Activated CD8-positive, alpha-beta memory T cell treated with anti-CD3 and anti-CD28 coated beads, Interleukin-2, amount 10 ng/mL, durations not matched to agents 7 days and 5 days (primary cell): ENCODE measurements at places on chromosomes 4 and X. TPM values are rescaled to one million over a fixed set of nuclear protein-coding genes. Genes with fewer than 3 reads are reported as not detected.

DNA sequence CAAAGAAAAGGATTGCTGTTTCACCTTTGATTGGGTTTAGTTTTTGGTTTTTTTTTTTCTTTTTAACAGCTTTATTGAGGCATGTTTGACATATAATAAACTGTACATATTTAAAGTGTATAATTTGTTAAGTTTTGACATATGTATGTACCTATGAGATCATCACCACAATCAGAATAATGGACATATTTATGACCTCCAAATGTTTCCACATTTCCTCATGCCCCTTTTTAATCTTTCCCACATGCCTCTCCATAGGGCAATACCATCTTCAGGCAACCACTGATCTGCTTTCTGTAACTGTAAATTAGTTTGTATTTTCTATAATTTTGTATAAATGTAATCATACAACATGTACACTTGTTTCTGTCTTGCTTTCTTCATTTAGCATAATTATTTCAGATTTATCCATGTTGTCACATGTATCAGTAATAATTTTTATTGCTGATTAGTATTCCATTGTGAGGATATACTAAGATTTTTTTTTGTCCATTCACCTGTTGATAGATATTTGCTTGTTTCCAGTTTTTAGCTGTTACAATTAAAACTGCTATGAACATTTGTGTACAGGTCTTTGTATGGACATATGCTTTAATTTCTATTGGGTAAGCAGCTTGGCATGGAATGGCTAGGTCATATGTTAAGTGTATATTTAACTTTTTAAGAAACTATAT is 33.5 kb downstream of the PTPN13 start:
- no peak for DNase-seq

- peak; percentile 52 for DNase-seq
These were observed at the start of gene KLF8 for GRCh38 chrX:56232221-56233082. TSS of gene KLF8 (plus strand) at chrX:56232356. CDS start at chrX:56233335, 979 bp downstream.

GRCh38 chr4:42605264-42605663 is 51.6 kb downstream of the ATP8A1 start:
- DNase-seq: no peak

GRCh38 chr4:182878633-182879495 is 38.3 kb downstream of the DCTD start:
- no peak for DNase-seq

DNA sequence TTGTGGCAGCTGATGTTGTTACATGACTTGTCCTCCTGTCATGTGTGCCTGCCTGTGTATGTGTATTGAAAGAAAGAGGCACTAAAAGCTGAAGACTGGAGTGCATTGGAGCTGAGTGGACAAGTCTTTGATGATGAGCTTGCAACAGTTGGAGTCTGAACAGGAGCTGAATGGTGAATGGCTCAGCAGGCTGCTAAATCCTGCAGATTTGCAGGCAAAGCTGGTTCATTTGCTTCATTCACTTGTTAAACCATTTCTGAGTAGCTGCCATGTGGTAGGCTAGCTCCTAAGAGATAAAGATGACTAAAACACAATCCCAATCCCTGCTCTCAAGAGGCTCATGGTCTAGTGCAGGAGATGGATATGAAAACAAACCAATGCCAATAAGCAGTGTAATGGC is 217.3 kb downstream of the CHRDL1 start:
- DNase-seq: no peak

DNA sequence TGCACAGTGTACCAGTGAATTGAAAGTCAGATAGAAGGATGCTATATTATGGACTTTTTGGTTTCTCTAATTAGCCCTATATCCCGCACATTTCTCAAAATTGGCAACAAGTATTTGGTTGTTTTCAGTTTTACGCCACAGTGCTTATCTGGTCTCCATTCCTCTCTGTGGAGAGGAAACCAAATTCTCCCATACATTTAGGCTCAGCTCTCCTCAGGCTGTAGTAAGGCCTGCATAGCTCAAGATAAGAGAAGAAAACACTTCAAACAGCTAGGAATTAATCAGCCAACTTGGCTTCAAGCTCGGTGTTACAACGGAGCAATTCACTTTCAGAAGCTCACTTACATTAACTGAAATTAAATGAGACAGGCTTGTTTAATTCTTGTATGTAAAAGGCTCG is 263.2 kb downstream of the PDHA2 start:
- DNase-seq: no peak

DNA sequence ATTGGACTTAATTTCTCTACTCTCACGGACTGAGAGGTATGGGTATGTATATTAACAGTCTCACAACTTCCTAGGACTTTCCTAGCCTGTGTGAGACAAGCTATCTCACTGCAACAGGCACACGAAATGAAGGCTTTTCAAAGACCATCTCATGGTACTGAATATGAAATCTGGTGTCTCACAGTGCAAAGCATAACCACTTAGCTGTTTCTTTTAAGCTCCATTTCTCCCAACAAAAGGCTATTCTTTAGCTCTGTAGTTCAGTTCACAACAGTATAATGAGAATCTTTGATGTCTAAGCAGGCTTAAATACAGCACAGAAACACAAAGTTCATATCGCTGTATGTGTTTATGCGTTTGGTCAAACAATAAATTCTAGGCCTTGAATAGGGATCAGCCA is 116.2 kb upstream of the PCDH18 start:
- no peak for DNase-seq

The HERC5 gene
- total RNA-seq: 118 TPM

GRCh38 chr4:177611974-177612664 is 169.9 kb upstream of the AGA start:
- DNase-seq: no peak

DNA sequence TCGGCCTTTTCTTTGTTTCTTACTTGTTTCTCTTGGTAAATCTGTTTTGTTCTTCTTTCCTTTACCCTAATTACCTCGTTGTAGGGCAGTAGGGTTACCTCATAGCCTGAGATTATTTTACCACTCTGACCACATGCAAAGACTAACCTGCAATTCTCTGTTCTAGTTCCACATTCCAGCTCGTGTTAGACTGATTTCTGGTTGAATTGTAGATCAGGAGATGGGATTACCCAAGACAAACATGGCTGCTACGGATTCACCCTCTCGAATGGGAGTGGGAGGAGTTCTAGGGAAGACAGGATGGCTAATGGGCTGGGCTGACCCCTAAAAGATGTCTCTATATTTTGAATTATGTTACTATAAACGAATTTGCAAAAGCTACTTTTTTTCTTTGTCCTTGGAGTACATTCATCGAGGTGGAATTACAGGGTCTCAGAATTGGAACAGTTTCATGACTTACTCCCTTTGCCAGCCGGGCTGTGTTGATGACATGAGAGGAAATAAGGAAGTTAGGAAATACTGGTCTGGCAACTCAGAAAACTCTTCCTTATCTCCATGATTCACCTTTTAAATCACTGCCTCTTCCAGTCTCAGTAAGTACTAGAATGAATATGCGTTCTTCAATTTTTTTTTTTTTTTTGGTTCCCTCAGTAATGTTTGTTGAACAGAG is 36.7 kb upstream of the FBXW7 start:
- DNase-seq: no peak

GRCh38 chr4:155505321-155505720 is 128.6 kb upstream of the MAP9 start:
- no peak for DNase-seq

The WNK3 gene
- total RNA-seq: 0.03 TPM

The IBSP gene
- not detected for total RNA-seq

DNA sequence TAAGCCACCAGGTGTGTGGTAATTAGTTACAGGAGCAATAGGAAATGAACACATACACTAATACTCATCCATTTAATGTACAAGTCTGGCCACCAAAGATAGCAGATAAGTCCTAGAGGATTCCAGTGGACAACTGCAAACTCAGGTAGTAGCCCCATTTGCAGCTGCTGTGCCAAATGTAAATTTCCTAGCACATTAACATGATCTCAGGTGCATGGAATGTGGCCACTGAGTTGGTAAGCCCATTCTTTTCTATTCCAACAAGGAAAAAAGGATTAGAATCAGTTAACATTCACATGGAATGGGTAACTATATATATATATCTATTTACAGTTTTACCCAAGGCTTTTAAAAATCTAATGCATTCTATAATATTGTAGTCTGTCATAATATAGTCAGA is 23.3 kb upstream of the FRAS1 start:
- no peak for DNase-seq

The DUSP21 gene
- not detected for total RNA-seq

DNA sequence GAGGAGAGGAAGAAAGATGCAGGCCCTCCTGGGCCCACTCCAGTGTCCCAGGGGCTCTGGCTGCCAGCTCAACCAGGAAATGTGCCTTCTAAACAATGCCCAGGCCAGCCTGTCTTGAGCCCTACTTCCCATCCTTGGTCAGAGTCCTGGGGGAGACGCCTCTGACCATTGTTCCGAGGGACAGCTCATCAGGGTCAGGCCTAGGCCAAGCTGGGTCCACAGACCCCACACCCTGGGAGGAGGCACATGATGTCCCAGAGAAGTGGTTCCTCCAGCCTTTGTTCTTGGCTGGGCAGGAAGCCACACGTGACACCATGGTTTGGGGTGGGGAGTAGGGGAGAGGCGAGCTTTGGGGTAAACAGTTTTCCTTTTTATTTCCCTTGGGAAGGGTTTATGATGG is 102.5 kb downstream of the EFNB1 start:
- DNase-seq: no peak

DNA sequence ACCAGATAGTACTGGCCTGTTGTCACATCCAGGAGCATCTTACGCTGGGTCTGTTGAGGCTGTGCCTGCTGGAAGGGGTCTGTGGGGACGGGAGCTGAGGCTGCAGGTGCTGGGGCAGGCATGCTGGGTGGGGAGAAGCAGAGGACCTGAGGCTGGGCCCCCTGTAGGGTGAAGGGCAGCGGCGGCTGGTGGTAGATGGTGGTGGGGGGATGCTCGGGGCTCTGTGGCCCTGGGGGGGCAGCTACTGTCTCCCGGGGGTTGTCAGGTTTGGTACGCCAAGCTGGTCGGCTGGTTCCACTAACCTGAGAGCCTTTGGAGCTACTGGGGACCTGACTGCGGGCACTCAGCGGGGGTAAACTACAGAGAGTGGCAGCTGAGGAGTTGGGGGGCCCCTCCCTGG is 7.8 kb downstream of the C4orf54 start:
- DNase-seq: no peak

GRCh38 chr4:98745366-98745765 is 87.0 kb upstream of the TSPAN5 start:
- DNase-seq: no peak
